ENCODE measurements at places on chromosomes 2 and 18. TPM values are rescaled to one million over a fixed set of nuclear protein-coding genes. Genes with fewer than 3 reads are reported as not detected.

ARHGAP25 gene
- 43.6 TPM for total RNA-seq

OR6B2 gene
- not detected for total RNA-seq

RUFY4 gene
- total RNA-seq: 1.1 TPM

CPO gene
- not detected for total RNA-seq

AKAIN1 gene
- not detected for total RNA-seq

TYW5 gene
- 3.8 TPM for total RNA-seq

AGXT gene
- total RNA-seq: not detected

DYSF gene
- 0.81 TPM for total RNA-seq

IL1F10 gene
- not detected for total RNA-seq

AAK1 gene
- total RNA-seq: 17.2 TPM
